ENCODE measurements at places on chromosomes 7 and 10.

- no peak for DNase-seq
Observed at GRCh38 chr7:75835688-75836285, 22.2 kb upstream of the CCL24 start.

GRCh38 chr7:135188298-135188984 is 17.9 kb upstream of the CYREN start:
- no peak for DNase-seq

GRCh38 chr7:128827248-128827958 is 2.8 kb upstream of the FLNC start:
- DNase-seq: peak; percentile 44

DNA sequence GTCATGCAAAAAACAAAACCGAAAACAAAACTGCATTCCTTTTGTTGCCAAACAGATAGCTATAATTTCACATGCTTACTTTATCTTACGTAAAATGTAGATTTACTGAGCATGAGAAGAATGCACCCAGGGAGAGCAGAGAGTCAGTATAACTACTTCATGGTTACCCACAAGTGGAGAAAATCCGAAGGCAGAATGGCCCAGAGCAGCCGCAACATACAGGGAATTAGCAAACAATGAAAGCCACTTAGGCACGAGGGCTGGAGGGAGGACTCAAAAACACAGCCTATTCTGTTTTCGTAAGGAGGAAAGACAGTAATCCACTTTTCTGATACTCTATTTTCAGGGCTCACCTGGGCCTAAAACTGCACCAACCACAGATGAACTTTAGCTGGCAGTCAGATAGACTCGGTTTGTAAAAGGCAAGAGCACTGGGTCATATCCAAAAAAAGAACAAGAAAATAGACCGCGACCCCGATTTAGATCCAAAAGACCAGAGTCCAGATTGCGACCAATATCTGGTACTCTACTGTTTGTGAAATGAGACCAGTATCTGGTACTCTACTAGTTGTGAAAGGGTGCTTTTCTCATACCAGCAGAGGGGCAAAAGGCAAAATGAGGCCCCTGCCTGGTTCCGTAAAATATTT is 1.3 kb downstream of the ITPRIP start:
- no peak for DNase-seq

DNA sequence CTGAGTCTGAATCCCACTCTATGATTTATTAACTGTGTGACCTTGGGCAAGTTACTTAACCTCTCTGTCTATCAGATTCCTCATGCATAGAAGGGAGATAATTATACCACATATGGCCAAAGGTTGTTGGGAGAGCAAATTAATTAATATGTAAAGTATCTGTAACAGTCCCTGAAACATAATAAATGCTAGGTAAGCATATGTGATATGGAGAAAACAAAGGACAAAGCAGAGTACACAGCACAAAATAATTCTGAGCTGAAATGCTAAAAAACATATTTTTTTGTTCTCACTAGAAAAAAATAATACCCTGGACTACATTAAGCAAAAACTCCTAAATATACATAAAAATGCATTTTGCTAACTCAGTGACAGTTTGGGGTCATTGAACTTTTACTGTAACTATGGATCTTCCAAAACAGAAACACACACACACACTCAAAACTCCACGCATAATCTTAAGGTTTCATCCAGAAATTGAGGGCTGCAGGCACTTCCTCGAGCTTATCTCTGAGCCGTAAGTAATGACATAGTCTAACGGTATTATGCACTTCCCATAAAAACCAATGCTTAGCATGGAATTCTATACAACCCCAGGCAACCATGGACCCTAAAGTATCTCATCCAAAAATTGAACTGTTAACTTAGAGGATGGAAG is 201.7 kb upstream of the PTN start:
- peak; percentile 34 for DNase-seq

DNA sequence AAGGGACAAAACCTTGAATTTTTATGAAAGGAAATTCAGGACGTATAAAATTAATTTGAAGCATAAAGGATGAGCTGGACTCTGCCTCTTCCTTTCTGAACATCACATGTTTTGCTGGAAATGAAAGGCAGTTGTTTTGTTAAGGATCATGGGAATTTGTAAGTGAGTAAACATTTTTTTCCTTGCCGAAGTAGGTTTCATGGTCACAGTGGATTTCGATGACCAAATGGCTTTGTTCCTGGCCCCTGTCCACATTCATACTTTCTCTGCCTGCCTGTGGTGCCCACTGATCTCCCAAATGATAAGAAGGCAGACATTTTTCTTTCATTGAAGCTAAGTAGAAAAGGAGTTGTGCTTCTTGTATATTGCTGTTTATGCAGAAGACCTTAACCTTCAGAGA is 104.2 kb downstream of the ARID5B start:
- DNase-seq: no peak

GRCh38 chr10:112855134-112855533 is 94.9 kb upstream of the TCF7L2 start:
- no peak for DNase-seq

DNA sequence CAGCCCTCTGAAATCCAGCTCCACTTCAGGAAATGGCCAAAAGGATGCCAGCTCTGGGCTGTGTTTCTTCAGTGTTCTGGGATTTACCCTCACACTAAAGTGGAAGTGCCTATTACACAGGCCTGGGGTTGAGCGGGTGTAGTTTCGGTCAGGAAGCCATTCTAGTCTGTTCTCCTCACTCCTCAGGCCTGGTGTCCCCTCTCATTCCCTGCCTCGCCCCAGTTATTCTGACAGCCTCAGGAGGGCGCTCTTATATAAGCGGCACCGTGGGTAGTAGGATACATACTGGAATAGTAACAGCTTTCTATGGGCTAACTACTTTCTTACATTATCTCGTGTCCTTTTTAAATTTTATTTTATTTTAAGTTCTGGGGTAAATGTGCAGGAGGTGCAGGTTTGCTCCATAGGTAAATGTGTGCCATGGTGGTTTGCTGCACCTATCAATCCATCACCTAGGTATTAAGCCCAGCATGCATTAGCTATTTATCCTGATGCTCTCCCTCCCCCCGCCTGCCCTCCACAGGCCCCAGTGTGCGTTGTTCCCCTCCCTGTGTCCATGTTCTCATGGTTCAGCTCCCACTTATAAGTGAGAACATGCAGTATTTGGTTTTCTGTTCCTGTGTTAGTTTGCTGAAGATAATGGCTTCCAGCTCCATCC is 12.2 kb upstream of the LGI1 start:
- DNase-seq: no peak

DNA sequence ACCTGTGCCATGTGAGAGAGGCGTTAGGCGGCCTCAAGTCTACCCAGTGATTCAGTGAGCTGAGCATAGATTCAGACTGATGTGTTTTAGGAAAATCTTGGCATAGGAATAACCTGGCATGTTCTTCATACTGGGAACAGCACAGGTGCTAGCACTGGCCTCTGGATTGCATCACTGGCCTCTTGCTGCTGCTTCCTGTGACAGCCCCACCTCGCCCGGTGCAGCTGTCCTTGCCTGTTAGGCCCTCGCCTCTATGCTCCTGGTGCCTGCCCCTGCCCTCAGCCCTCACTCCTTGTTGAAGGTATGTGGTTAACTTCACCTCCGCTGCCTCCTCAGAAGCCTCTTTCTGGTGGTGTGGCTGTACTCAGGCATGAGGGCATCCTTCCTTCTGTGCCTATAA is 46.2 kb downstream of the BLNK start:
- no peak for DNase-seq

- no peak for DNase-seq
Observed at GRCh38 chr10:75246506-75246905, 10.7 kb upstream of the COMTD1 start.

- DNase-seq: peak; percentile 93
Observed at GRCh38 chr7:106111655-106112117, 426 bp downstream of the SYPL1 start.

DNA sequence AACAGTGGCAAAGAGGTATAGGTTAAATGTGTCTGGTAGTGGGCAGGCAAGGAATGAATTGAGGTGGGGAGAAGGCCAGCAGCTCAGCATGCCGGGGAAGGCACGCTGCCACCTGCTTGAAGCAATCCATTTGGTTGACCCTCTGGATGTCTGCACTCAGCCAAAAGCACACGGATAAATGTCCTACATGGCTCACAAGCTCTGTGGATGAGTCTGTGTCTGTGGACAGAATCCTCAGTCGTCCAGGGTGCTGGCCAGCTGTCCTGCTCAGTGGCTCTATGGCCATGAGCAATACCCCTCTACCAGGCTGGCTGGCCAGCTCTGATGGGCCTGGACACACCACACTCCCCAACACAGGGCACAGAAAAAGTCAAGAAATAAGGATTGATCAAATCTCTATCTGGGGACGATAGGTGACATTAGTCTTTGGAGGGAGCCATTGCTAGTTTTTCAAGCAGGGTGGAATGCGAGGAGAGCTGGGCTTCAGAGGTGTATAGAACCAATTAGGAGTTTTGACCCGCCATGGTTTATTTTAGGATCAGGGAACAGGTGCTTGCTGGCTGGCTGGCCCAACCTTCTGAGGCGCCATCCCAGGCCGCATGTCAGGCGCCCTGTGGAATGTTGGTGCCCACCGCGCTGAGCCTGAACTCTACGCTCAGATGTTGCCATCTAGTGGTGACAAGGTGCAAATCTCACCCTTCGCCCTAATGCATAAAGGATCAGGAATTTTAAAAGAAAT is 493.4 kb downstream of the TNS3 start:
- DNase-seq: peak; percentile 77

GRCh38 chr10:115093776-115094408 is 727 bp downstream of the ATRNL1 start:
- DNase-seq: peak; percentile 85

DNA sequence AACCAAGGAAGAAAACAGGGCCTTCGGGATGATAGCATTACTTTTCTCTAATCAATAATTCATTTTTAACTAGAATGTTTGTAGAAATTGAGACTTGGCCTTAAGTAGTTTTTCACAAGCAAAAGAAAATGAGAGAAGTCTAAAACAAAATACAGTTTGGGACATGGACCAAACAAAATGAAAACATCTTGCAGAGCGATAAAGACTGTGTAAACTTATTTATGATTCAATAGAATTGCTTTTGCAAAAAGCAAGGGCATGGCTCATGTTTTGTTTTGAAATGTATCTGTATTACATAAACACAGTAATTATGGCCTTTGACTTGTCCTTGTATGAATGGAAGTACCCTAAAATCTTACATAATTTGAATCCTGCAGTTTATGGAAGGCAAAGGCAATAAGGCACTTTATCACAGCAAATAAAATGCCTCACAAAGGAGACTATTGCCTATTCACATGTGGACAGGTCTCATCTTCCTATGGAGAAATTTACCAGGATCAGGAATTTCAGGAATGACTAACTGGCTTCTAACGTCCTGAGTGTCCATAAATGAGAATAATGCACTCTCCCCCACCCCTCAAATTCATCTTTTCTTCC is 295.2 kb downstream of the PTEN start:
- no peak for DNase-seq

DNA sequence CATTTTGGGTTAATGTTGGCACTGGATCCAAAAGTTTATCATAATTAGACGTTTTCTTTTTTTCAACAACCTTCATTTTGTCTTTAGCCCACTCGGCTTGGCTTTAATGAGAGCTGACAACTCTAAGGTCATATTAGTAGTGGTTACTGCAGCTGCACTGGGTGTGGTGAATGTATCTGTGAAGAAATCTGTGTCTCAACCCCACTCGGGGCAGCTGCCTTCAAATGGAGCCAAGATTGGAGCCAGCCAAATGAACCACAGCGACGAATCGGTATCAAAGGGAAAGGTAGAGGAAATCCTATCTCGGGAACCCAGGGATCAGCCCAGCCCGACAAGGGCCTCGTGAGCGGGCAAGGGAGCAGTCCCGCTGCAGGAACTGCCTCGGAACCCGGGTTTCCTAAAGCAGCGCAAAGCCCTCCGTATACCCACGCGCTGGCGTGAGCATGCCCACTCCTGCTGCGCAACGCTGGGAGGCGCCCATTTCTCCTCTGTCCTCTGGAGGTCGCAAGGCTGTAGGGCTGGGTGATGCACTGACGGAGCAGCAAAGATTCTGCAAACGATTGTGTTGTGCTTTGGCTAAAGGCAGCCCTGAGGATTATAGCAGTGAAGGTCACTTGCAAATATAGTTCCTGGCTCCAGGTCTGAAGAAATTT is 98.7 kb upstream of the MBL2 start:
- DNase-seq: peak; percentile 37

DNA sequence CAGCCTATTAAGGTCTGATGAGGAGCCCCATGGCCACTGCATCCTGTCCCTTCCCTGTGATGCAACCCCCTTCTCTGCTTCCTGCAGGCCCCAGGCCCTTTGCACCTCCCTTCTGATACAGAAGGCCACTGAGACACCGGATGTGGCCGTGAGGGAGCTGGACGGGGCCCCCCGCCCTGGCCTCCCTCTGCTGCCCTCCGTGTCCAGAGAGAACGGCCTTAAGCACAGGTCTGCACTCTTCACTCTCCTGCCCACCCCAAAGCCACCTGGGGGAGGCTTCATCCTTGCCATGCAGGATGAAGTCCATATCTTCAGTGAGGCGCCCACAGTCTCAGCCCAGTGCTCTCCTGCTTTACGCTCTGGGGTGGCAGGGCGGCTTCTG is 86.9 kb upstream of the GNA12 start:
- no peak for DNase-seq

DNA sequence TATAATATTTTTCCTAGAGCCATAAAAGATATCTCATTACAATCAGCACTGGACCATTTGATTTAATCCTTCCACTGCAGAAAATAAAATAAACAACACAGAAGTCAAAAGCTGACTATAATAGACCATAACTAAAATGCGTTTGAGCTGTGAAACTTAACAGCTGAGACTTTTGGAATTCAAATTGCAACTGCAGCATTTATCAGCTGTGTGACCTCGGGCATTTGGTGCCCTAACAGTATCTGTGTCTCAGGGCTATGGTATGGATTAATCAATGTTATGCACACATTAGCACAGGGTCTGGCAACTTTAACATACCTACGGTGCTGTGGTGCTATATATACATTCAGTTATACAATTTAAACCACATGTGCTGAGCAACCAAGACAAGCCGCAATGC is 160.1 kb downstream of the COL28A1 start:
- DNase-seq: no peak

- DNase-seq: no peak
Observed at GRCh38 chr7:45054442-45054841, 34.3 kb downstream of the NACAD start.

DNA sequence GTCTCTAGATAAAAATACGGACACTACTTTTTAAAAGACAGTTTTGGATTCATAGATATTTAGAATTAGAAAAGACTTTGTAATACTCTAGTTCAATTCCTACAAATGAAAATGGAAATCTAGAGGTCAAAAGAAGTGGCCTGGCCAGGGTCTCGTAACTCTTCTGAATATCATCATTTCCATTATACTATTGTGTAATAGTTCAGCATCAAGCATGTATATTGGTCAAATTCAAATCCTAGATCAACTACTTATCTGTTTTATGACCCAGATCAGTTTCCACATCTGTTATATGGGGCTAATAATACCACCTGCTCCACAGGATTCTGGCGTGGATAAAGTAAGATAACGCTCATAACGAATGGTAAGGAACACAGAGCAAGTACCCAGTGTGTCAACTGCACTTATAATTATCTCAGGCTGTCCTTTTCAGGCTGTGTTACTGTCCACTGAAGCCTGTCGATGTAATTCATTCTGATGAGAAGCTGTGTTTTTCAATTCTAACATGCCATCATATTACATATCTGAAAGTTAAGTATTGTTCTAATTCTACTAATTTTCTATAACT is 54.3 kb downstream of the ARHGAP21 start:
- DNase-seq: peak; percentile 15

- no peak for DNase-seq
Observed at GRCh38 chr7:114273218-114273617, 141.4 kb upstream of the FOXP2 start.

- no peak for DNase-seq
Observed at GRCh38 chr10:2891770-2892124, 175.6 kb upstream of the PFKP start.

All from SK-N-SH (cell line).